ENCODE measurements at places on chromosomes 6 and 20.

GRCh38 chr20:53917145-53918019 lies 153.0 kb downstream of the BCAS1 start:
- no peaks in the 10 kb centered on the region for H3K27me3 ChIP-seq
- DNase-seq = peak; percentile 25
- H3K27ac ChIP-seq = peak overlapping the region; percentile 82
- H3K4me3 ChIP-seq = no peak overlapping the region
- peaks cover 26% of the 10 kb centered on the region for H3K4me1 ChIP-seq

DNA sequence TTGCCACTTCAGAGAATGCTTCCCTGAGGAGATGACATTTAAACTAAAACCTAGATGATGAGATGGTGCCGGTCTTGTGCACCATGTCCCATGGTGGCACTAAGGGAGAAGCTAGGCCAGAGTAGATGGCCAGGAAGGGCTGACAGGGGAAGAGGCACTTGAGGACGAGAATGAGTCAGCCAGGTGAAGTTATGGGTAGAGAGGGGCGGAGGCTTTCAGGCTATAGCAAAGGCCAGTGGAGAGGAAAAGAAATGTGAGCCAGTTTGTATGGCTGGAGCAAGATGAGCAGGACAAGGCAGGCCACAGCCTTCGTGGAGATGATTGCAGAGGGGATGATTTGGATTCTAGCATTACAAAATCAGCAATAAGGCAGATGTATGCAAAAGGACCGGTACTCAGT lies 44.7 kb upstream of the ADGRF4 start:
- no peak overlapping the region for H3K4me3 ChIP-seq
- no peaks in the 10 kb centered on the region for H3K27me3 ChIP-seq
- H3K4me1 ChIP-seq = no peaks in the 10 kb centered on the region
- no peak overlapping the region for H3K27ac ChIP-seq
- no peak for DNase-seq

DNA sequence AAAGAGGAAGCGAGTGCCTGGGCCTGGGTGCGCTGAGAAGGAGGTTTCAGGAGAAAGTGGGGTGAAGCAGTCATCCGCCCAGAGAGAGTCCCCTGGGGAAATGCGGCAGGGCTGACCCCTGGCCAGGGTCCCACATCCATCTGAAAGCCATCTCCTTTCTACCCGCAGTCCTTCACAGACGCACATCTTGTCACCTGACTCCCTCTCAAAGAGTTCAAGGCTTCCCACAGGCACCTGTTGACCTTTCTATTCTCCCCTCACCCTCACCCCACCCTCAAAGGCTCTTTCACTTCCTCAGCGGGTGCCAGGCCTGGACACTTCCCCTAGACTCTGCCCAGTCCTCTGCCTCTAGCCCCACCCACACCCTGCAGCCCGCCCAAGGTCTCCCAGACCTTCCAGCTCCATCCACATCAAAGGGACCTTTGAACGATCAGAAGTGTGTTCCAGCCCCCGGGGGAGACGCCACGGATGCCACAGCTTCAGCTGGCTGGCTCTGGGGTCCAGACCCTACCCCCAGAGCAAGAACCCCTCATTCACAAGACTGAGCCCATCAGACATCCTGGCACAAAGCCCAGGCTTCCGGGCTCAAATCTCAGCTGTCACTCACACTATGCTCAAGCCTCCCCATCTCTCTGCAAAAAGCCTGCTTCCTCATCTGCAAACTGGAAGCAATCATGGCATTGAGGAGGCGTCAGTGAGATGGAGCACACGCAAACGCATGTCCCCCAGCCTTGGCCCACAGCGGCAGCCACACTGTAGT lies 2.1 kb downstream of the CTSZ start:
- H3K27me3 ChIP-seq = no peaks in the 10 kb centered on the region
- H3K27ac ChIP-seq = peak overlapping the region; percentile 96
- peak overlapping the region; percentile 75 for H3K4me3 ChIP-seq

GRCh38 chr6:148479497-148479896 lies 136.9 kb downstream of the SASH1 start:
- no peak for DNase-seq
- no peaks in the 10 kb centered on the region for H3K27me3 ChIP-seq
- H3K4me3 ChIP-seq = no peak overlapping the region
- no peaks in the 10 kb centered on the region for H3K4me1 ChIP-seq

DNA sequence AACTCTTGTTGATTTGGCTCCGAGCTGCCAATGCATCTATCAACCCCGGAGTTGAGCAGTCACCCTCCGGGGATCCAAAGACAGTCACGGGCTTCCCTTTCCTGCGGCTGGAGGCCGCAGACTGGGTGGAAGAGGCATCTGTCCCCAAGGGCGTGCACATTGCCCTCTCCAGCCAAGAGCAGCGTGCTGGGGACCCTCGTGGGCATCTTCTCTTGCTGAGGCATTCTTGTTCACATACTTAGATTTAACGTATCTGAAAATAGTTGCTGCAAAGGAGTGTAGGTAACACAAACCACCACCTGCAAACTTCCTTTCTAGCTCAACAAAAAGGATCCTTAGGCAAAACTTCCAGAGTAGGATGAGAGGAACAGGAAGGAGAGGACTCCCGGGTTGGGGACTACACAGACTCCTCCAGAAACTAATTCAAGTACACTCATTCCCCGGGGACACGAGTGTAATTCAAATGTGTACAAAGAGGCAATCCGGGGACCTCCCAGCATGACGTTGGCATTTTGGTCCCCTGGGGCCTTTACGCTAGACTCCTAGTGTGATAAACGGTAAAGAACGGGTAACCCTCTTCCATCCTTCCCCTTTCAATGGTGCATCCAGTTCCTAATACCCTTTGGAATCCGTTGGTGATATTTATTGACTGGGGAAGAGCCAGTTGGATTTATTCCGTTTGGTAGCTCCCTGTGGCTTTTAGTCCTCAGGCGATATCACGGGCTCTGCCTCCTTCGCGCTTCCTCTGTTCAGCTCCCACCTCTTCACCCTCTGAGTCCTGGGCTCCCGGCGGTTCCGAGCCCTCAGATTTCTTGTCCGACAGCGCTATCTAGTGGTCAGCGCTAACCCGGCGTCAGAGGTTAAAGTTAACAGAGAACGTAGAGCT lies 2.7 kb upstream of the COL12A1 start:
- peak; percentile 84 for DNase-seq
- H3K36me3 ChIP-seq = no peaks in the 10 kb centered on the region
- no peak overlapping the region for H3K27ac ChIP-seq
- H3K4me1 ChIP-seq = peaks cover 19% of the 10 kb centered on the region

DNA sequence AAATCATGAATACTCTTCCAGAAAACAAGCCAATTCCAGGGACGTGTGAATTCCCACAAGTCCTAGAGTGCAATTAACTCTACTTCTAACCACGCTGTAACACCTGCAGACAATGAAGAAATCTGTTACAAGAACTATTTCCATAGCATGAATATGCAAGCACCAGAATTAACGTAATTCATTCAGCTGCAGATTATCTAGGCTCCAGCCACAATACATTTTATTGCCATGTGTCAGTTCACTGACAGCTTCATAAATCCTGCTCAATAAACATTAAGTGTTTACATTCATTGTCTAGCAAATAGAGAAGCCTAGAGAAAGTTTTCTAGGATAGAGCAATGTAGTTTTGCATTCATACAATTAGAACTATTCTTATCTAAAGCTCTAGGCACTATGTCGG lies 1348.5 kb downstream of the GRIK2 start:
- no peak for DNase-seq
- H3K36me3 ChIP-seq = no peaks in the 10 kb centered on the region
- no peak overlapping the region for H3K4me3 ChIP-seq
- H3K4me1 ChIP-seq = no peaks in the 10 kb centered on the region

GRCh38 chr6:160883560-160883959 lies 108.0 kb upstream of the MAP3K4 start:
- no peak overlapping the region for H3K27ac ChIP-seq
- H3K4me3 ChIP-seq = no peak overlapping the region
- H3K36me3 ChIP-seq = no peaks in the 10 kb centered on the region
- H3K27me3 ChIP-seq = no peaks in the 10 kb centered on the region
- no peak for DNase-seq

GRCh38 chr6:163460307-163460782 lies 45.8 kb downstream of the QKI start:
- peak overlapping the region; percentile 47 for H3K4me3 ChIP-seq
- no peaks in the 10 kb centered on the region for H3K4me1 ChIP-seq

DNA sequence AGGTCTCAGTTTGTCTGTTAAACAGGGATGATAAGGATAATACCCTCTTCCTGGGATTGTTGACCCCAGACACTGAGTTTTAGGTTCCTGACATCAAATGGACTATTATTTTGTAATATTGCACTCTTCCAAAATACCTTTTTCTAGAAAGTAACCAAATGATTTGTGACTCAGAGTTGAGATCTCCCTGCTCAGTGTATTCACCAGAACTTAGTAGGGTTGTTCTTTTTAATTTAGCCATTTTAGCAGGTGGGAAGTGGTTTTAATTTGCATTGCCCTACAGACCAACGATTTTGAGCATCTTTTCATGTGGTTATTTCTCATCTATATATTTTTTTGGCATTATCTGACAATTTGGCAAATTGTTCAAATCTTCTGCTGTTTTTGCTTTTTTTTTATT lies 75.1 kb downstream of the TMEM242 start:
- no peak overlapping the region for H3K27ac ChIP-seq
- DNase-seq = no peak

DNA sequence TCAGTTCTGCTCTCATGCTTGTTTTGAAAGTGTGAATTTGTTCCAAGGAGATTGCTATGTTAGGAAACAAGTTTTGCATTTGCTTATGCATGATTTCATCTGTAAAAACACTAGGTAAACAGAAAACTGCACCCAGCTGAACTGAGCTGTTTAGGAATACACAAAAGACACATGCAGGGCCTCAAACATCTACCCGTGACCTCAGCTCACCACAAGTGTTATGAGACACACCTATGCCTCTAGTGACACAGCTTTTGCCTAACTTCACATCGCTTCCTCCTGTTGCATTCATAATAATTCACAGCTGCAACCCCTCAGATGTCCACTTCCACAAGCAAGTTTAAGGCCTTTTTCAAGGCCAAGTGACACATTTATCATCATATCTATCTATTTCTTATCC lies 98.0 kb upstream of the SLC24A3 start:
- DNase-seq = no peak
- no peaks in the 10 kb centered on the region for H3K4me1 ChIP-seq
- H3K27ac ChIP-seq = no peak overlapping the region
- H3K4me3 ChIP-seq = no peak overlapping the region
- H3K36me3 ChIP-seq = no peaks in the 10 kb centered on the region
